ENCODE measurements at places on chromosomes 3 and 15. TPM values are rescaled to one million over a fixed set of nuclear protein-coding genes. Genes with fewer than 3 reads are reported as not detected.

DNA sequence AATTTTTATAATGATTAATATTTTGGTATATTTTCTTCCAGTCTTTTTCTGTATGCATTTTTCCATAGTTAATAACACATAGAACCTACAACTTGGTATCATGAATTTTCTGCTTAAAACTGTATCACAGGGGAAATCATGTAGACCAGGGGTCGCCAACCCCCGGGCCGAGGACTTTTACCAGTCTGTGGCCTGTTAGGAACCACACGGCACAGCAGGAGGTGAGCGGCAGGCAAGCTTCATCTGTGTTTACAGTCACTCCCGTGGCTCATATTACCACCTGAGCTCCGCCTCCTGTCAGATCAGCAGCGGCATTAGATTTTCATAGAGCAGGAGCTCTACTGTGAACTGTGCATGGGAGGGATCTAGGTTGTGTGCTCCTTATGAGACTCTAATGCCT is 54.7 kb downstream of the RPL22L1 start:
- peak; percentile 29 for DNase-seq

DNA sequence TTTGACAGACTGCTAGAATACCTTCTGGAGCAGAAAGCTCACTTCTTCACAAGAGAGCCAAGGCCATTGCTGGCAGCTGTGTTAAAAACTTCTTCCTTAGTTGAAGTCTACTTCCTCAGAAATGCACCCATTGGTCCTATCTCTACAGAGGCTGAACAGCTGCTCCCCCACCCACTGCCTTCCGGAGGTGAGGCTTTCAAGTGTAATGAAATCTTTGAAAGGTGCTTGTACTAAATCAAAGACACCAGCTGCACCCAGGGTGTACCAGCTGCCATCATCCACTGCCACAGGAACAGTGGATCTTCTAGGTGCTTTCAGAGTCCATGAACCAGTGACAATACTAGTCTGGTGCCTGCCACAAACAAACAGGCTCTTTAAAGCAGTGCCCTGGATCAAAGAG is 26.4 kb upstream of the HERC1 start:
- no peak for DNase-seq

- DNase-seq: no peak
Measured at GRCh38 chr15:68629519-68630210, 50.9 kb downstream of the CORO2B start.

GRCh38 chr3:98556164-98557130 is 24.7 kb downstream of the GPR15 start:
- no peak for DNase-seq

GRCh38 chr15:82129761-82130160 is 83.9 kb upstream of the MEX3B start:
- no peak for DNase-seq

CYP19A1 gene
- total RNA-seq: not detected

DNA sequence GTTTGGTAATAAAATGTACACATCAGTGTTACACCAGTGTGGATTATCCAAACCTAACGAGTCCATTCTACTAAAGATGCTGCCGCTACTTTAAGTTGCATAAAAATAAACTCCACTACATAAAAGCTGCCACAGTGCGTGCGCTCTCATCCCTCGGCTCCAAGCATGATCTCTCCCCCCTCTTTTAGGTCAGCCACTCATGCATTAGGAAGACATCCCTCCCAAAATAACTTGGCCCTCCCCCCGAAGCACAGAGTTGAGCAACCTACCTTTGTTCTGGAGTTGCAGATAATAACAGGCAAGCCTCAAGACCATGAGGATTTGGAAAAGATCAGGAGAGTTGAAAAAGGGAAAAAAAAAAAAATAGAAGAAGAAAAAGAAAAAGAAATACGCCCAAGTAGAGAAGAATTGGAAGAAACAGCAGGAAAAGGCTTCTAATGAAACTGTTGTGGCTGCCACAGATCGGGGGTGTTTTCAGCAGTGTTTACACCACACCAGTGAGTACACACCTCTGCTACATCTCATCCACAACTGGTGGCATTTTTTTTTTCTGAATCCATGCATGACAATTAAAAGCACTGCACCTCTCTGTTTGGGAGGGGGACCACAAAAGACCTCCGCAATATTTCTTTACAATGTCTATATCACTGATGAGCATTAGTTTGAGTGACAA is 339.2 kb downstream of the FOXP1 start:
- no peak for DNase-seq

GRCh38 chr3:107411779-107412178 is 34.5 kb downstream of the CCDC54 start:
- no peak for DNase-seq

- DNase-seq: no peak
Measured at GRCh38 chr15:74954515-74954914, 2.1 kb downstream of the RPP25 start.

DNA sequence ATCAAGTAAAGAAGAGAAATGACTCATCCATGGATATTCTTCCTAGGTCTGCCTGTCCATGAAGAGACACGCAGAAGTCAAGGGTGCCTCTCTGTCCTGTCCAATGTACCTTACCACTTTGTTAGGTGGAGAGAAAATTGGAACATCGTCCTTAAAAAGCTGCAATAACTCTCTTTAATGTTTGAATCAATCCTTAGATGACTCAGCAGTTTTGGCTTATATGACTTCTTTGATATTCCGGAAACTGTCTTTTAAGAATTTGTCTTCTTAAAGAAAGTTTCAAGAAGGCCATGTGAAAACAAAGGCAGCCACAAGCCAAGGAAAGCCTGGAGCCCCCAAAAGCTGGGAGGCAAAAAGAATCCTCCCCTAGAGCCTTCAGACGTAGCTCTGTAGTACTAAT is 49.2 kb downstream of the MRPL3 start:
- no peak for DNase-seq

KLHL6 gene
- total RNA-seq: 2.0 TPM

- no peak for DNase-seq
Measured at GRCh38 chr3:111238885-111239284, 167.3 kb downstream of the NECTIN3 start.

GRCh38 chr3:113158171-113158570 is 53.2 kb upstream of the BOC start:
- DNase-seq: no peak

DNA sequence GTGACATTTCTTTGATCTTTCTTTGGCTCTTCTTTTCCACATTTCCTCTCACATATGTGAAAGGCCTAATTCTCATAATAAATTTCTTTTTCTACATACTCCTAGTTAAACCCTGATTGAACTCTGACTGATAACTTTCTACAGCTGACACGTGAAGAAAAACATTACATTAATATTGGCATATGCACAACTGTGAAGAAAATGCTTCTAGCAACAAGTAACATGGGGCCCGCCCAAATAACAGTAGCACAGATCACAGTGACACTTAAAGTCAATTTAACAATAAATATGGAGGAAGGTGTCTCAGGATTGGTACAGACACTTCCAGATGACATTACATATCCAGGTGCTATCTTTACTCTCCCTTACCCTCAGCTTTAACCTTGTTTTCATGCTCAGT is 317.6 kb upstream of the ZNF385D start:
- no peak for DNase-seq

DNA sequence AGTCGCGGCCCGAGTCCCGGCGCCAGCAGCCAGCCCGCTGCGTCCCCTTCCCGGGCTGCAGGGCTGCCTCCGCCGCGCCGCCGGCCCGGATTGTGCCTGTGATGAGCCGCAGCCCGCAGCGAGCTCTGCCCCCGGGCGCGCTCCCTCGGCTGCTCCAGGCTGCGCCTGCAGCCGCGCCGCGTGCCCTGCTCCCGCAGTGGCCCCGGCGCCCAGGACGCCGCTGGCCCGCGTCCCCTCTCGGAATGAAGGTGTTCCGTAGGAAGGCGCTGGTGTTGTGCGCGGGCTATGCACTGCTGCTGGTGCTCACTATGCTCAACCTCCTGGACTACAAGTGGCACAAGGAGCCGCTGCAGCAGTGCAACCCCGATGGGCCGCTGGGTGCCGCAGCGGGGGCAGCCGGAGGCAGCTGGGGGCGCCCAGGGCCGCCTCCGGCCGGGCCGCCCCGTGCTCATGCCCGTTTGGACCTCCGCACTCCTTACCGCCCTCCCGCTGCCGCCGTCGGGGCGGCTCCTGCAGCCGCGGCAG is 1.2 kb downstream of the CHST2 start:
- peak; percentile 22 for DNase-seq

GRCh38 chr3:126110431-126111125 is 26.7 kb upstream of the SLC41A3 start:
- peak; percentile 10 for DNase-seq

SCG3 gene
- total RNA-seq: 2.0 TPM

GRCh38 chr15:62844564-62845240 is 197.8 kb upstream of the TPM1 start:
- no peak for DNase-seq

DNA sequence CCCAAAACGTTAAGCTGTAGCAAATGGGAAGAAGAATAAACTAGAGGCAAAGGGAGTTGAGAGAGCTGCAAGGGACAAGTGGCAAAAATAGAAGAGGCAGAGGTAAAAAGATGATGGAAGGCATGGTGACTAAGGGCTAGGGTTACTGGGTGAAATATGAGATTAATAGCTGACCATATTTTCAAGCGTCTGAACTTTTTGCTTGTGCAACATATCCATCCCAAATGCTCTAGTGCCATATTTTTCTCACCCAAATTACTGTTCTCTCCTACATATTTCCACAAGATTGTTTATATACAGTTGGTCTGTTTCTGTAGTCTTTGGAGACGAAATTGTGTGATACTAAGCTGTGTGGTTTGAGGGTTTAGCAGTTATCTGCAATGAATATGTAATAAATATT is 145.5 kb downstream of the GMNC start:
- DNase-seq: no peak

- DNase-seq: no peak
Measured at GRCh38 chr3:46954178-46954577, 22.4 kb downstream of the CCDC12 start.

KNL1 gene
- total RNA-seq: 8.5 TPM

CLRN1 gene
- total RNA-seq: not detected

DNA sequence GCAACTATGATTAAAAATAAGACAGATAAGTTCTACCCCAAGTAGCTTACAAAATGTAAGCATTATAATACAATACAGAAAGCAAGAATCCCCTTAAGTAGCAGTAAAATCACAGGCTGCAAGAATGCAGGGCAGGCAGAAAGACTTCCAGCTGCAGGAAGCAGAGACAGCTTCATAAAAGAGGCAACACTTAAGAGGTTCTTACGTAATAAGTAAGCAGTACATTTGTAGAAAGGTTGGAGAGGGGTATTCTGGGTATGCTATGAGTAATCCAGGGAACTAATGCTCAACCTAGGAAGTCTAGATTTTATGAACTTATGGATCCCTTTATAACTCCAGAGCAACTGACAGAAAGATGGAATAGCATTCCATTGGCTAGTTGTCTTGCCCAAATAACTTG is 151.6 kb downstream of the IL5RA start:
- no peak for DNase-seq

ISG20 gene
- total RNA-seq: 43.5 TPM

DNA sequence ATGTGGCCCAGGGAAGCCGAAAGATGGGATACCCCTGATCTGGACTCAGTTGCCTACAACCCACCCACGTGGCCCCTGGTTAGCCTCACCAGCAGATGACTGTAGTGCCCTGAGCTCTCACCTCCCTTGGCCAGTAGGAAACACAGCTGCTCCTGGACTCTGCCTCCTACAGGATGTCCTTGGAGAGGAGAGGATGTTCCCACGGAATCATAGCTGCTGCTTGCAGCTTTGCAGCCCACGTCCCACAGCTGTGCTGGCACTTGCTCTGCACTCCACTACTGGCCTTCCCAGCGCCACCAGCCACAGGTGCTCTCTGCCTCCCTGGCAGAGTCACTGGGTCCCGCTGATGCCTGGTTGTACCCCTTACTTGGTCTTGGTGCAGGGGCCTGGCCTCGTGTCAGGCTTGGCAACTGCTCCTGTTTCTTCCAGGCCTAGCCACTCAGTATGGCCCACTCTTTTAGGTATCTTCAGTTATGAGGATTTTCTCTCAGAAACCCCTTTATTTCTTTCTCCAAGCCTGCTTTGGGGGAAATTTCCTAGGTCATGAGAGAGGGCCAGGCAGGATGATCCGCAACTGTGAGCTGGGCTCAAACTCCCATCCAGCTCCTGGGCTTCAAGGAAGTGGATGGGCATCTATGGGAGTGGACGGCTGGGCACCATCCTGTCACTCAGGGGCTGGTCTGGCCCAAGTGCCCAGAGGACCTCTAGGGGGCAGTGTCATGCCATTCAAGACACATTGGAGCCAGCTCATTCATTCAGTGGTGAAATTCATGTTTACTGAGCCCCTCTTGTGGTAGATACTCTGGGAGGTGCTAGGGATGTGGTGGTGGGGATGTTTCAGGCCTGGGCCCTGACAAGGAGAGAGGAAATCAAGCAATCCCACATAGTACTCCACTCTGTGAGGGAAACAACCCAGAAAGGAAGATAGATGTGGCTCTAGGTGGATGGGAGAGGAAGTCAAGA is 16.2 kb upstream of the VILL start:
- DNase-seq: peak; percentile 83

FBXL2 gene
- 1.1 TPM for total RNA-seq

MESP2 gene
- total RNA-seq: 5.4 TPM

DNA sequence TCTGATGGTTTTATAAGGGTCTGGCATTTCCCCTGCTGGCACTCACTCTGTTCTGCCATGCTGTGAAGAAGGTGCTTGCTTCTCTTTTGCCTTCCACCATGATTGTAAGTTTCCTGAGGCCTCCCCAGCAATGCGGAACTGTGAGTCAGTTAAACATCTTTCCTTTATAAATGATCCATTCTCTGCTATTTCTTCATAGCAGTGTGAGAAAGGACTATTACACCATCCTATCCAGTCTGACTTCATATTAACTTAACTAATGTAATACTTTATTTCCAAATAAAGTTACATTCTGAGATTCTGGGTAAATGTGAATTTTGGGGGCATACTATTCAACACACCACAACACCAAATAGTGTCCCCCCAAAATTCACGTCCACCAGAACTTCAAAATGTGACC is 22.2 kb upstream of the MAP3K13 start:
- no peak for DNase-seq

- DNase-seq: no peak
Measured at GRCh38 chr3:60652829-60653228, 598.4 kb downstream of the FHIT start.

- DNase-seq: peak; percentile 47
Measured at GRCh38 chr3:13480340-13481318, 523 bp downstream of the HDAC11 start.

DPPA4 gene
- total RNA-seq: 1.9 TPM

DNA sequence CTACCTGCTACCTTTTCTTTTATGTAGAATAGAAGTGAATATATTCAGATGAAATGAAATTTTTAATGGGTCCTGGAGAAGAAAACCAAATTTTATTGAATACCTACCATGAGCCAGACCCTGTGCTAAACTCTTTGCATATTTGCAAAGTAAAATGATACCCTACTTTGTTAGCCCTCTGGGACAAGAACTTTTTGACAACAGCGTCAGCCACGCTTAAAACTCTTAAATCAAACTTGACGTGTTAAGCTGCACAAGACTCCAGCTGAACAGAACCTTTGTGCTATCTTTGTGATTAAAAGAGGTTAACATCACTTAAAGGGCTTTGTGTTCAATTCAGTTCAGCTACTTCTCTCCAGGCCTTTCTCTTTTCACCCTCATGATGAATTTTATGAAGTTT is 316.5 kb downstream of the MEX3B start:
- DNase-seq: no peak

TNFSF10 gene
- 57.2 TPM for total RNA-seq

CHST2 gene
- 1.8 TPM for total RNA-seq

- DNase-seq: peak; percentile 47
Measured at GRCh38 chr3:32056559-32057290, 49.7 kb upstream of the GPD1L start.

- peak; percentile 36 for DNase-seq
Measured at GRCh38 chr3:134809427-134810051, 14.5 kb downstream of the EPHB1 start.

All from colonic mucosa (tissue), 4 donors.